Renal cortex interstitium (tissue), 15 donors: ENCODE measurements at places on chromosomes 7 and 10.

DNA sequence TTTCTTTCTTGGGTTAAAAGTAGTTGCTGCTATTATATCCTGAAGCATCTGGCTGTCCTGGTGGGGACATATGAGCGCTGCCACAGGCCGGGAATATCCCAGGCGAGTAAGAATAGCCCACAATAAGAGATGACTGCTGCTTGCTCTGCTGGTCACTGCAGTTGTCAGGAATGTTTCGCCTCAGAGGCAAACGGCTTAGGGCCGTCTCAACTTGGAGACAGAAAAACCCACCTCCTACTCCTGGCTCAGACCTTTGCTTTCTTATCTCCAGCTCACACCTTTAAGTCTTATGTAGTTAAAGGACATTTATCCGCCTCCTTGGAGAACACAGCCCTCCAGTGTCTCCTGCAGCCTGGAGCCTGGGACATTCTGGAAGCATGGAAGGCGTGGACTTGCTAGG, at the start of gene GJD4:
TSS of gene GJD4 (plus strand) at position 151 of the 400 bp plus-strand sequence. CDS start at position 378, 227 bp downstream.
- no peak for DNase-seq

DNA sequence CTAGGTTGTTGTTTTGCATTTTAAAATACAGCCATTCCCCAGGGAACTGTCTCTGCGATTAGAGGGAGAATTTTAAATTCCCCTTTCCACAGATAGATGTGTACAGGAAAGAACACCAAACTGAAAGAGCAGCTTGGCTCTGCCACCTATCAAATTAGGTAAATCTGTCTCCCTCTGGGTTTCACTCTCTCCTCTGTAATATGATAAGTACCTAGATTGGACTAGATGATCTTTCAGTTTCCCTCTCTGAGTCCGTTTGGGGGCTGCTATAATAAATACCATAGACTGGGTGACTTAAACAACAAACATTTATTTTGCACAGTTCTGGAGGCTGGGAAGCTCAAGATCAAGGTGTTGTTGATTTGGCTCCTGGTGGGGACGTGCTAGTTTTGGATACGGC, 186.0 kb downstream of the KIF20B start:
- no peak for DNase-seq

DNA sequence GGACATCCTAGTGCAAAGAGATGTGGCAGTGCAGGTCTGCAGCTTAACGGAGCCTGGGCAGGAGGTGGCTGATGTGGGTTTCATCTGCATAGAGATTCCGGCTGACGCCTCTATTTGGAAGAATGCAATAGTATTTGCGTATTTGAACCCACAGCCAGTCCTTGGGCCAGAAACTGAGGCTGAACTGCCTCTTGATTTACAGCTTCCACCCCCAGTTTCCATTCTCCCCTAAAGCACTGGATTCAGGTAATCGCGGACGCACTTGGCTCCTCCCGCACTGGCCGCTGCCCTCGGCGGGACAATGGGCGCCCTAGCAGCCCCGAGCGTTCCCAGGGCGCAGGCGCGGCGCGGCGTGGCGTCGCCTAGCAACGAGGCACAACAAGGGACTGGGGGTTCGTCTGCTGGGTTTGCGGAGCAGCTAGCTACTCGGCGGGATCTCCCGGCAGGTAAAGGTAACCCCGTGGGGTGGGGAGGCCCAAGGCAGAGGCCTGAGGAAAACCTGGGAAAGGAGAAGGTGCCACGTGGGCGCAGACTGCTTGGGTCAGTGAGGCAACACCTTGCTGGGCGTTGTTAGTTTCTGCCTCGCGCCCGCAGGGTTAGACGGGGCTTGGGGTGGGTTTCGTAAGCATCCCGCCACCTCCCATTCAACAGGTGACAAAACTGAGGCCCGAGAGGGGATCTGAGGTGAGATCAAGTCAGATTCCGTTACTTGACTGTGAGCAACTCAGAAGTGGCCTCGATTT, at the start of gene ARMC3:
TSS of gene ARMC3 (plus strand) at position 393 of the 743 bp plus-strand sequence. CDS start 3,944 bp downstream, outside the sequence.
- peak; percentile 69 for DNase-seq

- DNase-seq: no peak
Observed at GRCh38 chr7:47400741-47401206, 181.1 kb downstream of the TNS3 start.

GRCh38 chr7:68752485-68753178, 845.6 kb upstream of the AUTS2 start:
- no peak for DNase-seq

DNA sequence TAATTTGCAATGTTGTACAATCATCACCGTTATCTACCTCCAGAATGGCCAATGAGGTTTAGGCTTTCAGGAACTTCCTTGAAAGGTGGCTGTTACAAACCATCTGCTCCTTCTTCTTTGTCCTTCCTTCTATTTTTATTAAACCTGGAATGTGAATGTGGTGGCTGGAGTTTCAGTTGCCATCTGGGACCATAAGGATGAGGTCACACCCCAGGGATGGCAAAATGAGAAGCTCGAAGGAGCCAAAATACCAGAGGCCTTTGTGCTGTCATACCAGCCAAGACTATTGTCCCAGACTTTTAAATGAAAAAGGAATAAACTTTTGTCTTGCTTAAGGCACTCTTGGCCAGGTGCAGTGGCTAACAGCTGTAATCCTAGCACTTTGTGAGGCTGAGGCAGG, 30.9 kb upstream of the LMTK2 start:
- no peak for DNase-seq

- no peak for DNase-seq
Observed at GRCh38 chr7:139936760-139937310, 107.8 kb downstream of the TBXAS1 start.

GRCh38 chr10:103966671-103967447, at the start of gene SLK:
Gene SLK, plus strand, starts transcription at chr10:103967140. Its CDS starts 606 bp downstream, at chr10:103967746.
- peak; percentile 82 for DNase-seq

- DNase-seq: no peak
Observed at GRCh38 chr7:24879291-24879690, 100.7 kb downstream of the OSBPL3 start.

DNA sequence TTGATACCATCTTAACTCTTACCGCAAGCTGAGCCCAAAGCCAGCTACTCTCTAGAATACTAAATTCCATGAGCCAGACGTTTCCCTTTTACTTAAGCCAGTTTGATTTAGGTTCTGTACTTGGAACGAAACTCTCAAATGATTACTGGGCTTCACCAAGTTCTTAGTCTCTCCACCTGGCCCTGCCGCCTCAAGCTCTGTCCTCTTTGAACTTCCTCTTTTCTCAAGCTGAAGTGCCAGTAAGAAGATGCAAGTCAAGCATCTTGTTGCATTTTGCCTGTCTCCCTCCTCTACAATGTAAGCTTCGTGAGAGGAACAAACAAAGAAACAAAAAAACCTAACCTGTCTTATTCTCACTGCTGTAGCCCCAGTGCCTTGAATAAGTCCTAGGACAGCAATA, 358.2 kb upstream of the NPVF start:
- DNase-seq: no peak

DNA sequence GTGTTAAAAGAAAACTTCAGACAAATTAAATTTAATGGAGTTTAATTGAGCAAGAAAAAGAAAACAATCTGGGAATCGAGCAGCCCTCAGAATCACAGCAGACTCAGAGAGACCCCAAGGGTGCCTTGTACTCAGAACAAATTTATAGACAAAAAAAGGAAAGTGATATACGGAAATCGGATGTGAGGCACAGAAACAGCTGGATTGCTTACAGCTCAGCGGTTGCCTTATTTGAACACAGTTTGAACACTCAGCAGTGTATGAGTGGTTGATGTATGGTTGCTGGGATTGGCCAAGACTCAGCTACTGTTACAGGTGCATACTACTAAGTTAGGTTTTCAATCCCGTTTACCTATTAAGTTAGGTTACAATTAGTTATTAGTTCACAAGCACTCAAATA, 103.8 kb upstream of the LYZL1 start:
- DNase-seq: no peak

- peak; percentile 65 for DNase-seq
Observed at GRCh38 chr10:61452655-61453641, at the start of gene TMEM26. Gene TMEM26, minus strand, starts transcription at chr10:61453381. Its CDS starts 300 bp downstream, at chr10:61453081.

- no peak for DNase-seq
Observed at GRCh38 chr10:76149182-76149581, 717.8 kb downstream of the LRMDA start.

GRCh38 chr7:98107313-98107721, 655 bp downstream of the LMTK2 start:
- DNase-seq: no peak
